ENCODE measurements at places on chromosomes 2 and 18.

- peak; percentile 49 for DNase-seq
Observed at GRCh38 chr2:150167711-150168110, 319.8 kb downstream of the RND3 start.

DNA sequence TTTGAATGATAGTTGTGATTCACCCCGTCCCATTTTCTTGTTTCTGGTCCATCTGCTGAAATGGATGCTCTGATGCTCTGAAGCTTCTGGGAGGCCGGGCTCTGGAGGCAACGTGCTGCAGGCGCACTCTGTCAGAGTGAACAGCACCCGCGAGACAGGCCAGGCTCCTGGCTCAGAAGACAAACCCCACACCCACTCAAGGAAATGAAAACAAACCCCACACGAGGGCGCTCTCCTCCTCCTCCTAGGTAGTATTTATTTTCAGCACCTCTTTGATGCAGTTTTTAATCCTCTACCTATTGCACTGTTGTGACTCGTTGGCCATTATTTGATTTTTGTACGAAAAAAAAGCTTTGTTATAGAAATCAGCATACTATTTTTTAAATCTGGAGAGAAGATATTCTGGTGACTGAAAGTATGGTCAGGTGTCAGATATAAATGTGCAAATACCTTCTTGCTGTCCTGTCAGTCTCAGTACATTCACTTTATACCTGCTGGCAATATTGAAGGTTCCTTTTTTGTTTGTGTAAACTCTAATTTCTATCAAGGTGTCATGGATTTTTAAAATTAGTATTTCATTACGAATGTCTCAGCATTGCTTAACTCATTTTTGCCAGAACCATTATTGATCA is 10.3 kb upstream of the CHST10 start:
- DNase-seq, result no peak

- peak; percentile 62 for DNase-seq
Observed at GRCh38 chr2:151357359-151357758, at the start of gene TNFAIP6. TNFAIP6 (plus strand) TSS chr2:151357592; CDS start chr2:151357667, 75 bp downstream.

GRCh38 chr2:28838971-28839370 is 28.3 kb downstream of the SPDYA start:
- DNase-seq, result no peak
